ENCODE measurements at places on chromosomes 11 and 22.

- DNase-seq, result no peak
Measured at GRCh38 chr11:86538223-86538548, 134.2 kb downstream of the ME3 start.

DNA sequence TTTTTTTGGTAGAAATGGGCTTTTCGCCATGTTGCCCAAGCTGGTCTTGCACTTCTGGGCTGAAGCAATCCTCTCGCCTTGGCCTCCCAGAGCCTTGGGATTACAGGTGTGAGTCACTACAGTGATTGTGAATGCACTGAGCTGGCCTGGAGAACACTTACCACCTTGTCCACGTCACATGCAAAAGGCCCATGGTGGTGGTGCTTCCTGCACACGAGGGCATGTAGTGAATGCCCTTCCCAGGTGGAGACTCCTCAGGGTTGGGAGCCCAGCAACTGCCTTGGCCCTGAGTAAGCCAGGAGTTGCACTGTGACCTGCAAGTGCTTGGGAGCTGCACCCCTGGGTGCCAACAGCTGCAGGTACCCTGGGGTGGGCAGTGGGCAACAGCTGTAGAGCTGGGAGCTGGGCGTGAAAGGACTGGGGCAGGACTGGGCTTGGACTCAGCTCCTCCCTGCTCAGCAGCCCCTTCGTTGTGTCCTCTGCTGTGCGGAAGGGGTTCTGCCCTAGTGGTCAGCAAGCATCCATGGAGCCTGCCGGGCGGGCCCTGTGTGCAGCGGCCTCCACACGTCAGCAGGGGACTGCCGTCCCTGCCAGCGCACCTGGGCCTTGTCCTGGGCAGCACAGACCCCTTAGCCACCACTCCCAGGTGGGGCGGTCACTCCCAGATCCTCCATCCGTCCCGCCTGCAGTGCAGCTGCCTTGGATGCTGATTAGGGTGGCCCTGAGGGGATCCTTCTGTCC is 9.3 kb upstream of the ADORA2A start:
- no peak for DNase-seq

DNA sequence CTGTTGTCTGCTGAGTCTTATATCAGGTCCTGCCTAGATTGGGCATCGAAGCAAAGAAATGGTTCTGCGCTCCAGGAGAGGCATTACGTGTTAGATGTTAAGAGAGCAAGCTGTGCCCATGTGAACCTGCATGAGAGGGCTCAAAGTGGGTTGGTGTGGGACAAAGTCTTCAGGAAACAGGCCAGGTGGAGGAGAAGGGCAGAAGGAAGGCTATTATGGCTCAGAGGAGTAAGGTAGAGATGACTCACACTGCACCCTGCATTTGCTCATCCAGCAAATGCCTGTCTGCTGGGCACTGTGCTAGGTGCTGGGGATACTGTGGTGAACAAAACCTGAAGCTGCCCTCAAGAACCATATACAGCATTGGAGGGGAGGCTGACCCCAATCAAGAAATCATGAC is 5.8 kb downstream of the USP35 start:
- DNase-seq, result no peak

DNA sequence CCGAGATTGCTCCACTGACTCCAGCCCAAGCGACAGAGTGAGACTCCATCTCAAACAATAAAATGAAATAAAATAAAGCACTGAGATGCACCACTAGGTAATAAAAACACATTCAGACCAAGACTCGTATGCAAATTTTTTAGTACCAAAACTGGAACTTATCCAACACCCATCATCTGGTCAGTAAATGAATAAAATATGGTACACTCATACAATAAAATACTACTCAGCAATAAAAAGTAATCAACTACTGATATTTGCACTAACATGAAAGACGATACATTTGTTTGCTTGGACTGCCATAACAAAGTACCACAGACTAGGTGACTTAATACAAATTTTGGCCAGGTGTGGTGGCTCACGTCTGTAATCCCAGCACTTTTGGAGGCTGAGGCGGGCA is 17.8 kb upstream of the POLD3 start:
- no peak for DNase-seq

DNA sequence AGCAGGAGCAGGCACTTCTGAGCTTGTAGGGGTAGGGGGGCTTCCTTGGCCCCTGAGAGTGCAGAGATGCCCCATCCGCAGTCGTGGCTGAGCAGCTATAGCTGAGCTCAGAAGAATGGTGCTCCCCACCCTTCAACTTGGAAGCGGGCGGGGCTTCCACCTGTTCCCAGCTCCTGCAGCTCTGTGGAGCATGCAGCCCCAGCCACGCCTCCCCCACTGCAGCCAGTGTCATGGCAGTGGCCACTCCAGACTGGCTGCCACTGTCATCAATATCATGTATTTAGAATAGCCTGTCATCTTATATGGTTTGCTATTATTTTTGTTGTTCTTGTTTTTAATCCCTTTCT is 213.1 kb downstream of the LRRC4C start:
- DNase-seq, result no peak

GRCh38 chr22:41320416-41321240 is 19.3 kb downstream of the ZC3H7B start:
- DNase-seq, result no peak

GRCh38 chr11:15059132-15059915 is 14.1 kb upstream of the CALCB start:
- no peak for DNase-seq

All from neural progenitor cell (in vitro differentiated cells).